ENCODE measurements at places on chromosomes 6 and 20.

- DNase-seq, result no peak
These were observed 8.3 kb upstream of the EEF1A2 start for GRCh38 chr20:63507083-63507743.

DNA sequence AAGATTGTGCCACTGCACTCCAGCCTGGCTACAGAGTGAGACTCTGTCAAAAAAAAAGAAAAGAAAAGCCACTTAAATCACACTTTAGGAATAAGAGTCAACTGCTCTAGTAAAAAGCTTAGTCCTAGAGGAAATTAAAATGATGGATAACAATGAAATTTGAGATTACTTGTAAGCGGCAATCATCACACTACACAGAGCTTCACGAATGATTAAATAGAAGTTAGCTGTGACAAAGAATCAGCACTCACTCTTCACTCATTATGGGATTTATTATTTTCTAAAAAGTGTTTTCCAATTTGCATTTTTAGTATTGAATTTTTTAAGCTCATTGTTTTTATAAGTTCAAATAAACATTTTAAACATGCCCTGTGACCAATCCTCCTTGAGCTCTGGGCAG lies 718.0 kb downstream of the UTRN start:
- no peak for DNase-seq

DNA sequence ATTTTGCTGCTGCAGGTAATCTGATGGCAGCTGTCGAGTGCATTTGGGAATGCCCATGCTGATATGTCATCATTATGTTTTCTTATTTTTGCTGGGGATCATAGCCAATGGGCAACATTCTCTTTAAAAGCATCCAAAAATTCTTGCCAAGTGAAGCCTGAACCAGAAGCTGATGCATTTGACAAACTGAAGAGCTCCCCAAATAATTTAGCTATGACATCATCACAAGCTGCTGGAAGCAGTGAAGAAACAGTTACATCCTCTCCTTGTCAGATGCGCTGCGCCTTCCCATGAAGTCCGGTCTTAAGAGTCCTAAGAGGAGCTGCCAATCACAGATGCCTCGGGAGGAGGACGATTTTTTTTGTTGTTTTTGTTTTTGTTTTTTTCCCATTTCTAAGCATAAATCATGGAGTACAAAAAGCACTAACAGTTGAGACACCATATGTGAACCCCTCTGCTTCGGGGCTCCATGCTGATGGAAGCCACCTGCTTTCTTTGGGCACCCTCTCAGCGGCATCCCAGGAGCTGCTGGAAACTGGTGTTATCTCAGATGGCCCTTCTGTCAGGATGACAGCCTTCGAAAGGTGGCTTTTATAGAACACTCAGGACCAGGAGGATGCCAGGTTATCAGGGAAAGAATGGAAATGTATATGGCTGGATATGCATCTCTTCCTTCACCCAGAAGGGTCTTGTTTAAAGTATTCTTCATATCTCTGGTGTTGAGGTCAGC lies 56.1 kb upstream of the FOXQ1 start:
- no peak for DNase-seq

DNA sequence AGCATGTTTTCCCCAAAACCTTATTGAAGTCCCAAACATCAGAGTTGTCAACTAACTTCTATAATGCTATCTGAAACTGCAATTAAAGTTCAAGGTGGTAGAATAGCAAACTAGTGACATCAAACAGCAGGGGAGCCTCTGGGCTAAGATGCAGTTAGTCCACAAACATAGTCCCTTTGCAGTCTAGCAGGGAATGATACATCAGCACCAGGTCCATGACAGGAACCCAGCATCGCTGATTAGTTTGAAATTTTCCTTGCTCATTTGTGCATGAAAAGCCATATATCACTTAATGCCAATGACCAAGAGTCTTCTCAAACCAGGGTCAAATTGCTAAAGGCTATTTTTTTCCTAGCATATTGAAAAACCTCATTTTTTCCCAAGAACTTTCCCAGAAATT lies 145.3 kb downstream of the HIVEP2 start:
- DNase-seq, result no peak
